ENCODE measurements at places on chromosomes 13 and 19.
A peak's percentile ranks its signal among the peaks of the same experiment; 100 is the strongest.

DNA sequence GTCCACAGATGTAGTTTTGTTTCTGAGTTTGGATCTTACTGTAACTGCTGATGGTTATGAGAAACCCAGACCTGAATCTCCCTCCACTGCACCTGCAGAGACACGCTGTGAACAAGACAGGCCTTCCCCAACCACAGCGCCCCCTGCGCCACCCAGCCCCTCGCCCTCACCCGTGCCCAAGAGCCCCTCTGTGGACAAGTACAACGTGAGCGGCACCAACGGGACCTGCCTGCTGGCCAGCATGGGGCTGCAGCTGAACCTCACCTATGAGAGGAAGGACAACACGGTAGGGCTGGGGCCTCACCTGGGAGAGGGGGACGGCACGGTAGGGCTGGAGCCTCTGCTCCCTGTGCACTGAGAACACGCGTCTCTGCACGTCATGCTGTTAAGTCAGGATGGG, 22.3 kb downstream of the LAMP1 start:
- no peak for DNase-seq

- no peak for DNase-seq
Measured at GRCh38 chr19:52217576-52217975, 27.7 kb downstream of the PPP2R1A start.

DNA sequence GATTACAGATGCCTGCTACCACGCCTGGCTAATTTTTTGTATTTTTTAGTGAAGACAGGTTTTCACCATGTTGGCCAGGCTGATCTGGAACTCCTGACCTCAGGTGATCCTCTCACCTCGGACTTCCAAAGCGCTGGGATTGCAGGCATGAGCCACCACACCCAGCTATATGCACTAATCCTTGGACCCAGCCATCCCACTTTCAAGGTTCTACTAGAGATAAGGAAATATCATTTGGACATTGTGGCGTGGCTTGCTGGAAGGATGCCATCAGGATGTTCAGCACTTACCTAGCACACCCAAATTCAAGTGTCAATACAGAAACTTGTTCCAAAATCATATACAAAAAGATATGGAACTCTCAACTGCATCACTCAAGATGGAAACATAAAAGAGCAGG, 136.4 kb downstream of the ABCC4 start:
- no peak for DNase-seq

GRCh38 chr19:7792281-7792680, 29.2 kb downstream of the CLEC4M start:
- no peak for DNase-seq

GRCh38 chr13:42788601-42789000, 7.2 kb downstream of the FAM216B start:
- no peak for DNase-seq

DNA sequence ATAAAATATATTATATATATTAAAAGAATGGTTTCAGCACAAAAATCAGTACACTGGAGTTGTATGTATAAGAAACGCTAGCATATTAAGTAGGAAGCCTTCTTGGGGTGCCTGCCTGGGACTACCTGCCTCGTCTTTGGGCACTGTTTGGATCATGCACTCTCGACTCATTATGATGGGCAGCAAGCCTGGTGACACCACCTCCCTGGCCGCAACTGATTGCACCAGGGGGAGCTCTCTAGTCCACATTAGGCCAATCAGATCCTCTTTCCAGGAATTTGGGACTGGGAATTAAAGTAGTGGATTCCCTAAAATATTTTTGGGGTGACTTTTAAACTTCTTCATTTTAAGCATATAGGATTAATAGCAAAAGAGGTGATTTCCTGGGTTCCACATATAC, 56.0 kb upstream of the RGCC start:
- DNase-seq, result no peak

DNA sequence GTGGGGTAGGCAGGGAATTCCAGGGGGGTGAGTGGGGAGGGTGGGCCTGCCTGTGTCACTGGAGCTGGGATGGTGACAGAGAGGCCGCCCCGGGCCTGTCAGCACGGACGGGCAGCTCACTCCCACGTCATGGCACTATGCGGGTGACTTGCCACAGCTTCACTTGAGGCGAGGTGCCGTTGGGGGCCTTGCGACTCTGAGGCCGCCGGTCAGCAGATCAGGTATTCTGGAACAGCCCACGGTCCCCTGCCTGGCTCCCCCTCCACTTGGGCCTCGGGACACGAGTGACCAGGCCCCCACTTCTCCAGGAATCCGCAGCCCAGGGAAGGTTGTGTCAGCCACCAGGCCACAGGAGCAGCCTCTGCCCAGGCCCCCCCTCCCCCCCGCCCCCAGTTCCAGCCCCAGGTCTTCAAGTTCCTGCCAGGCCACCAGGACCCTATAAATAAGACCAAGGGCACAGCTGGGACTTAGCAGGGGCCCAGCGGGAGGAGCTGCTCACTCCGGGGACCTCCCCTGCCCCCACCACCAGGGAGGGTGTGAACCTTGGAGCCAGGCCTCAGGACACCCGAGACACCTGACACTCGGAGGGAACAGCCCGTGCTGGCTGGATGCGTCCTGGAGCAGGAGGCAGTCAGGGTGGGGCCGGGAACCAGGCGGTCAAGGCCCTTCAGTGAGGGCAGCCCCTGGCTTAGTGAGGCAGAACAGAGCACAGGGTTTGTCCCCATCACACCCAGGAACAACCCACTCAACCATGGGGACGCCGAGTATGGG, 2.7 kb upstream of the MIDN start:
- DNase-seq, result no peak

- DNase-seq, result peak; percentile 51
Measured at GRCh38 chr13:101416181-101417042, at the start of gene NALCN. TSS of gene NALCN (minus strand) at chr13:101416508. CDS start at chr13:101399126, 17,382 bp downstream.
